Pancreas (tissue), 10 donors: ENCODE measurements at places on chromosomes 6 and 20. TPM values are rescaled to one million over a fixed set of nuclear protein-coding genes. Genes with fewer than 3 reads are reported as not detected.

The EEF1A2 gene
- 5.0 TPM for total RNA-seq

The ACSS1 gene
- total RNA-seq = 30.4 TPM

The TAF4 gene
- total RNA-seq = 15.2 TPM

The CLDN20 gene
- not detected for total RNA-seq

DNA sequence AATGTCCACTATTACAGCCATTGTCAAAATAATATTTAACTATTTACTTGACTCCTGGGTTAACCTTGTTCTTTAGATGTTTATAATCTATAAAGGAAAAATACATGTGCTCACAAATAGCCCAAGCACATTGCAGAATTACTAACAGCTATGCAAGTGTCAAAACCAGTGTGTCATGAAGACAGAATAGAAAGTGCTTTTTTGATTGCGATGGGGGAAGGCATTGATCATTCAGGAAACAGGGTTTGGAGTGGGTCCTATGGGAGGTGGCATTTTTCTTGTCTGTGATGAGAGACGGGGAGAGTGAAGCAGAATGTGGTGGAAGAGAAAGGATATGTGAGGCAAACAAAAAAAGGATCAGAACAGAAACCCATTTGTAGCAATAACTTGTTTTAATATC, 1.0 kb upstream of the AGPAT4 start:
- no peak for DNase-seq

The HS3ST5 gene
- total RNA-seq = not detected

DNA sequence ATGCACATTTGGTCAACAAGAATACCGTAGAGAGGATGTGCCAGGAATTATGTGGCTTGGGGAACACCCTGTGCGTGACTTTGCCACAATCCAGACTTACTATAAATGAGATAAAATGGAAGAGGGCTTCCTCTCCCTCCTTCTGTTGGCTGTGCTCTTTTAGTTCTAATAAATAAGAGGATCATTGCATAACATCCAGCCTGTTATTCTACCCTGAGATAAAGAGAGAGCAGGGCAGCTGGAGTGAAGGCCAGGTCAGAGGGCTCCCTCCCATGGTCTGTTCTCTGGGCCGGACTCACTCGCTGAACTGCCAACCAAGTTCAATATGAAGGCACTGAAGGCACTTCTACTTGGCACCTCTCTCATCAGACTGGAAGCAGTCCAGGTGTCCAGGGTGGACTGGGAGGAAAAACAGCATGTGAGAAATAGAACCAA, 91.7 kb downstream of the MTFR2 start:
- DNase-seq = peak; percentile 64

The ADGRB3 gene
- 0.15 TPM for total RNA-seq

GRCh38 chr6:114051031-114051430, 80.1 kb upstream of the HDAC2 start:
- DNase-seq = no peak

The SH3BGRL2 gene
- total RNA-seq = 10.3 TPM

DNA sequence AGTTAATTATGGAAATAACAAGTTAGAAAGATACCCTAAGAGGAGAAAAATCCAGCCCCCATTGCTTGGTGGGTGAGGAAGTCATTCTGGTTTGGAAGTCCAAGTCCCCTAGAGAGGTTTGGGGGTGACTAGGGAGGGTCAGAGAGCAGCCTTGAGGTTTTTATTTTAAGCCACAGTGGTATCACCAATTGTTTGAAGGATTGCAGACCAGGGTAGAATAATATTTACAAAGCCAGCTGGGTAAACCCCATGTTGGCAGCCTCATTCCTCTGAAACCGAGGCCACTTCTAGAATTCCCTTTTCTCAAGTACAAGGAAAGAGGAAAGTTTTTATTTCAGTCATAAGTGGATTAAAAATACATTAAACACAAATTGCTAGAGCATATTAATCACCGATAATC, 99.7 kb downstream of the TMEM170B start:
- DNase-seq = no peak

The TRERF1 gene
- 1.3 TPM for total RNA-seq

GRCh38 chr6:90495216-90495817, 91.6 kb downstream of the MAP3K7 start:
- no peak for DNase-seq

GRCh38 chr20:52150440-52151258, 40.9 kb downstream of the ZFP64 start:
- DNase-seq = no peak

GRCh38 chr6:142857233-142857761, 87.7 kb downstream of the HIVEP2 start:
- DNase-seq = no peak

DNA sequence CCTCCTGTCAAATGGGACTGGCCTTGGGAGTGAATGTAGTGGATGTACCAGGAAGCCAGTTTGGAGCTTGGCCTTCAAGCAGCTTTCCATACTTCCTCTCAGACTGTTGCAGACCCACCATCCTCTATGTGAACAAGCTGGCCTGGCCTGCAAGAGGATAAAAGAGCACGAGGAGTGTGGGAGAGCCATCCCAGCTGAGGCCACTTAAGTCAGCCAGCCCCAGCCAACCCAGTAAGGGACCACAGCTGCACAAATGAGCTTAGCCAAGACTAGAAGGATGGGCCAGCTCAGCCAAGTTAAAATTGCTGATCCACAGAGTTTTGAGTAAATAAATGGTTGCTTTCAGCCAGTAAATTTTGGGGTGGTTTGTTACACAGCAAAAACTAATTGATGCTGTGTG, 156.9 kb upstream of the SOX4 start:
- no peak for DNase-seq
